ENCODE measurements at places on chromosomes 11 and 22.

GRCh38 chr22:49668402-49668801 lies 159.3 kb downstream of the BRD1 start:
- DNase-seq: no peak

- DNase-seq: no peak
Measured at GRCh38 chr22:46514592-46515207, 22.7 kb downstream of the CELSR1 start.

DNA sequence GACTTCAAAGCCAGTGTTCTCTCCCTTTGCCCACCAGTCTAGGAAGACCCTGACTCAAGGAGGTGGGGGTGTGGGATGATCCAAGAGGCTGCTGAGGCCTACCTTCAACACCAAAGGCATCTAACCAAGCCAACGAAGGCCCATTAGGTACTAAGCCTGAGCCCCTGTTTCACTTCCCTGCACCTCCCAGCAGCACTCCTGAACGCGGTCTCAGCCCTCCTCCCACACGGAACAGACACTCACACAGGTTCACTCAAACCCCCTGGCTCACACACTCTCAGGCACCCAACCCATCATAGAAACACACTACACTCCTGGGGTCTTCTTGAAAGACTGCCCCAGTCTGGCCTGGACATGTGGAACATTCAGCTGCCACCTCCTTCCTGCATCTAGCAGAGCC lies 40.7 kb downstream of the SLC22A12 start:
- no peak for DNase-seq

- DNase-seq: no peak
Measured at GRCh38 chr11:70054004-70054403, 24.1 kb upstream of the ANO1 start.

DNA sequence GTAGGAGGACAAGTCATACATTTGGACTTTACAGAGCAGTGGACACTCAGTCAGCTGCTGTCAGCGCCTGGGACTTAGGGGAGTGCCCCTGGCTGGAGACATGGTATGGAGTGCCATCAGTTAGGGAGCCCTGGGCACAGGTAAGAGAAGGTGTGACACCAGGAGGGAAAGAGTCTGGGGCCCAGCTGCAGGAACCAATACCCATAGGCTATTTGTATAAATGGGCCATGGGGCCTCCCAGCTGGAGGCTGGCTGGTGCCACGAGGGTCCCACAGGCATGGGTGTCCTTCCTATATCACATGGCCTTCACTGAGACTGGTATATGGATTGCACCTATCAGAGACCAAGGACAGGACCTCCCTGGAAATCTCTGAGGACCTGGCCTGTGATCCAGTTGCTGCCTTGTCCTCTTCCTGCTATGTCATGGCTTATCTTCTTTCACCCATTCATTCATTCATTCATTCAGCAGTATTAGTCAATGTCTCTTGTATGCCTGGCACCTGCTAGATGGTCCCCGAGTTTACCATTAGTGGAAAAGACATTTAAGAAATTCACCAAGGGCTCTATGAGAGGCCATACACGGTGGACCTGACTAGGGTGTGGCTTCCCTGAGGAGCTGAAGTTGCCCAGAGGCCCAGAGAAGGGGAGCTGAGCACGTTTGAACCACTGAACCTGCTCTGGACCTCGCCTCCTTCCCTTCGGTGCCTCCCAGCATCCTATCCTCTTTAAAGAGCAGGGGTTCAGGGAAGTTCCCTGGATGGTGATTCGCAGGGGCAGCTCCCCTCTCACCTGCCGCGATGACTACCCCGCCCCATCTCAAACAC lies 850 bp upstream of the MIF start:
- no peak for DNase-seq

GRCh38 chr11:72293391-72293790 lies 49.4 kb upstream of the PHOX2A start:
- DNase-seq: no peak

DNA sequence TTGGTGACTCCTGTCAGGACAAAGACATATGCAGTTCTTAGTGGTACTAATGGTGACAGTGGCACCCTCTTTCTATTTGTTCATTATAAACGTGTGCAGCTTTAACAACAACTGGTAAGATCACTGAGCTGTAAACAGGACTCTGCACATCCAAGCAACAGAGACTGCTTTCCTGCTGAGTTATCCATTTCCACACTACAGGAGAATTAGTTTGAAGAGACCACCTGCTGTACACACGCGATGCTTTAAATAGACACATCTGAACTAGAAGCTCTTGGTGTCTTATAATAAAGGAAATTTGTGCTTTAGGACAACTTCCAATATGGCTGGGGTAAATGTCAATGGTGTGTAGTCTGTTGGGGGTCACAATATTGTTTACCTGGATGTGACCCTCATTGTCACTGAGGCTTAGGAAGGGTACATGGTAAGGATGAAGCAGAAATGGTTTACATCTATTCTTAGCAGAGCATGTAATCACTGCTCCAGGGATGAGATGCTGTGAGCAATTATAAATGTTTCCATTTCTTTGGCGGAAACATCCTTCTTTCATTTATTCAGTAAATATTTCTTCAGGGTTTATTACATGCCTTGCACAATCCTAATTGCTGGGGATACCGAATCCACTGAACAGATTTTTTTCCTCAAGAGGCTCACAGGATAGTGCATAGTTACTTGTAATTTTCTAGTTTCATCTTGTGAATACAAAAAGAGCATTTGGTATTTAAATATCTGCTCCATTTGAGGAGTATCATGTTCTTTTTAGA lies 354.0 kb upstream of the CCDC90B start:
- DNase-seq: no peak

GRCh38 chr11:58907780-58908179 lies 31.5 kb upstream of the GLYATL1 start:
- no peak for DNase-seq

DNA sequence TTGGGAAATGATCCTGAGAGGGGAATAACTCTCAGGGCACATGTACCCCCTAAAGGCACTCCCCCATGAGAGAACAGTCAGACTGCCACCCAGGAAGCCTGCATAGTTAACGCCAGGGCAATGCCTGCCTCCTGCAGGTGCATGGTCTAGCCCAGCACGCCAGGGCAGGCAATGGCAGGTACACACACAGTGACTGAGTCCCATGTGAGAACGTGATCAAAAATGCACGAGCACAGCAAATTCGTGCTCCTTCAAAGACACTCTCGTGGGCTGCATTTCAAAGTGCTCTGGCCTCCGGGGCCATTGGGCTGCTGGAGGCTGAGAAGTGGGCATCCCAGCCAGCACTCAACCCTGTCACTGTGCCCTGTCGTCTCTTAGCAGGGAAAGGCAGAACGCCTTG lies 79.7 kb downstream of the SHANK2 start:
- DNase-seq: no peak

DNA sequence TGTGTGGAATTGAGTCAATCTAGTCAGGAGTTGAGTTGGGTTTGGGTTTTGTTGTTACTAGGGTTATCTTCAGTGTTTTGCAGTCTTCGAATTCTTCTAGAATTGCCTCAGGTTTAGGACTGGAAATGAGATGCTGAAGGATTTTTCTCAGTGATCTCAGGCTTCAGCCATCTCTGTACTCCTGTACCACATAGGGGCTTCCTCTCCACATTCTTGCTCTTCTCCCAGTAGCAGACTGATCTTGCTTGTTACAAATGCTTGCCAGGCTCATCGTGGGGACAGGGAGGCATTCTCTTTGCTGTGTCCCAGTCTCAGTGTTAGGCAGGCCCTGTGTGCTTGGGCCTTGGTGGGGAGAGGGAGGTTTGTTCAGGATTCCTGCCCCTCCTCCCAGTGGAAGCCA lies 96.1 kb downstream of the LRRC32 start:
- DNase-seq: no peak

DNA sequence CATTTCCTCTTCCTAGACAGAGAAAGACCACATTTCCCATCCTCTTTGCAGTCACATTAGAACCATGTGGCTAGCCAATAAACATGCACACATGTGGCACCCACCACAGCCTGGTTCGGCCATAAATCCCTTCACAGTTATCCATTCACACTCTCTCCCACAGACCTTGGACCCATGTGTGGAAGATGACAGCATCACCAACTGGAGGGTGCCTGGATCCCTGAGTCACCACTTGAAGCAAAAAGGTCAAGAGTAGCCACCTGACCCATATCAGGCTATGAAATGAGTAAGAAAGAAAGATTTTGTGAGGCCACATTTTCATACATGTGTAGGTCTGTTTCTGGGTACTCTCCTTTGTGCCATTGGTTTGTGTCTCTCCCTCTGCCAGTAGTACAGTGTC lies 9.0 kb upstream of the TMEM121B start:
- DNase-seq: no peak

- DNase-seq: peak; percentile 87
Measured at GRCh38 chr22:38843201-38843656, 599 bp downstream of the NPTXR start.

GRCh38 chr22:50150161-50151129 lies 20.1 kb upstream of the PANX2 start:
- DNase-seq: no peak

DNA sequence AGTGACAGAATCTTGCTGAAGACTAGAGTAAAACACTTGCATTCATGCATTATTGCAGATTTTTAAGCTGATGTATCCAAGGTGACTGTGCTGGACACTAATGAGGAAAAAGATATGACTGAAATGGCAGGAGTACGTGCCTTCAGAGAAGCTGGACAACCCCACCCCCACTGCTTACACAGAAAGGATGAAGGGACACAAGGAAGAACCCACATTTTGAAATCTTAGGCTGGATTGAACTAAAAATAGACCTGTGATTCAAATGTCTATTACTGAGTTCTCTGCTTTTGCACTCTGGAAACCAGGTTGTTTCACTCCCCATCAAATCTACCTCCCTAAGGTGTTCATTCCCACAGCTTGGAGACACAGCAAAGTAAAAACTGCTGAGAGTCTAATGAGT lies 117.1 kb downstream of the KCNC1 start:
- DNase-seq: no peak

GRCh38 chr22:25478528-25478927 lies 85.9 kb upstream of the GRK3 start:
- peak; percentile 67 for DNase-seq

DNA sequence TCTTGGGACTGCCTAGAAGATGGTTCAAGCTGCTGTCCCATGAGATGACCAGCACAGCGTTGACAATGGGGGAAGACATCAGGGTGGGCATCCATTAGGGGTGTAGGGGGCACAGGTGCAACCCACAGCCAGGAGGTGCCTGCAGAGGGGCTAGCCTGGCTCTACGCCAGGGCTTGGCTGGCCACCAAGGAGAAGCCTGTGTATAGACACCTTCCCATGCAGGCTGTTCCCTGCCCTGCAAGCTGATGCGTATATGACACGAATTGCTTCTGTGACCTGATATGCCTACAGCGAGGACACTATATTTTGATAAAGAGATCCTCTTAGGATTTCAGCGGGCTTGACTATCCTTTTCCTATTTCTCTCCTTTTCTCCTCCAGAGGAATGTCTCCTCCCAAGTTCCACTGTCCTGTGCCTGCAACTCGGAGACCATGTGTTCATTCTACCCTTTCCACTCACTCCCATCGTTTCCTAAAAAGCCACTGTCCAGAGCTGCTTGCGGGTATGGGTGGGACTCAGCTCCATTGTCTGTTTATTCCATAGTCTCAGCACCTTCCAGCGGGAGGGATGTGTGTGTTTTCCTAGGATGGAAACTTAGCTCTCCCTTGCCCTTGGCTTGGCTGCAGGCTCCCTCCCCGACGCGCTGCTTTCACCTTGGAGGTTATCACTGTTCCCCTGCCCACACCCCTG lies 56.1 kb downstream of the ST14 start:
- no peak for DNase-seq
